ENCODE measurements at places on chromosomes 3 and 15.

GRCh38 chr3:138911621-138912020 is 35.3 kb downstream of the FOXL2 start:
- no peak for DNase-seq

- no peak for DNase-seq
These were observed 15.7 kb downstream of the C3orf52 start for GRCh38 chr3:112101916-112102315.

DNA sequence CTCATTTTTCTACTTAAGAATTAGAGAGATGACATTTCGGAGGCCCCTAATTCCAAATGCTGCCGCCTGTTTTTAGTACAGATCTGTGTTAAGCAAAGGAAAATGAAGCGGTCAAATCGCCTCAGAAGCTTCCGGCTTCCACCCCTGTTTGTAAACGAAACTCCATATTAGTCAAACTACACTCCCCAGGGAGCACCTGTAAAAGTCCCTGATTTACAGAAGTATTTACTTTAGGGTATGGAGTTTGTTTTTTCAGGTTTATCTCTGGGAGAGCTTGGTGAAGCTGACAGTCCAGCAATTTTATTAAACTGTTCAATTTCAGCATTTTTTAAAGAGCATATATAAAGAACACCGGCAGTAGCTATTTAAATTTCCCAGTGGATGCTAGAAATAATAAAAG is 319.8 kb downstream of the FHIT start:
- no peak for DNase-seq

GRCh38 chr3:175155172-175155571 is 296.0 kb downstream of the NAALADL2 start:
- no peak for DNase-seq

GRCh38 chr3:169173636-169174035 is 489.9 kb downstream of the MECOM start:
- DNase-seq: no peak

GRCh38 chr15:51121118-51121517 is 26.4 kb upstream of the TNFAIP8L3 start:
- DNase-seq: no peak

- no peak for DNase-seq
These were observed 413.6 kb downstream of the ROBO1 start for GRCh38 chr3:79354179-79354688.

DNA sequence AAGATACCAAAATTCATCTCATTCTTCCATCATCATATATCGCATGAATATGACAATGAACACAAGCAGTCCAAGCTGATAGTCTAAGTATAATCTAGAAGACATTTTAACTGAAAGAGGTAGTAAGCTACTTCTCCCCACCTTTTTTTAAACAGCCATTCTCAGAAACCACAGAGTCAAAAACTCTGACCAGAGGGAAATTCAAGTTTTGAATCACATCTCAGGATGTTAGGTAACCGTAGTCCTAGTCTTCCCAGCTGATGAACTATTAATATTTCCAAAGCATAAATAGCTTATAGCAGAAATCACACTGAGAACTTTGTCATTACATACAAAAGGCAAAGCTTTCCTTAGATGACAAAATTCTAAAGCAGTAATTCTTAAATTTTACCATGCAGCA is 25.8 kb downstream of the NPTN start:
- no peak for DNase-seq

- no peak for DNase-seq
These were observed 2.7 kb upstream of the TMEM212 start for GRCh38 chr3:171840445-171840810.

DNA sequence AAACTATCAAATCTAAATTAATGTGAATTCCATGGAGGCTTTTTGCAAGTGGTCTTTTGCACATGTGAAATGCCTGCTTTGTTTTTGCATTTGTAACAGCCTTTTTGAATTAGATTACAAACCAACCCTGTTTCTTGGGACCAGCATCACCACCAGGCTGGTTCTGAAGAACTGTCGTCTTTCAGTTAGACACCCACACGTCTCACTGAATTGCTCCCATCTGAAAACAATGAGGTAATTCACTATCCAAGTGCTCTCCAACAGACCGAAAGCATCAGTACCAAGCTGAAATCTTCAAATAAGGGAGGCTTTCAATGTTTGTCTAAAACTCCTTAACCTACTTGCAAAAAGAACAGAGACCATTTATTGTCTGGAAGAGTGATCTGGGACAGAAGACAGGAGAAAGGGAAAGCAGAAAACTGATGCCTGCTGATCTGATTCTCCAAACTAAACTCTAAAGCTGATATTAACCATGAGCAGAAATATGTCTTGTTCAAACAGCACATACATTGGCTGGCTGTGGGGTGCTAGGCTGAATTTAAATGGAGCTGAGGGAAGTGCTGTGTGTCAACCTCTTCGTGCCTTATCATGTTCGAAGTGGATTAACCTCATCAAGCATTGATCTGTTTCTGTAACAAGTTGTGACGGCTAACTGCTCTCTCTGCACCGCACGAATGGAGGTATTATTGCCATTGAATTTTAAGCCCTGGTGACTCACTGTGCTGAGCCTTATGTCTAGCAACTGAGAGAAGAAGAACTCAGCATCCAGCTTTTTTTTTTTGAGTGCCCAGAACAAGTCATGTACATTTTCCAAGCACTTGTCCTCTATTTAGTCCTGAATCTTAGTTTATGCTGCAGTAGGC is 213.7 kb upstream of the P2RY1 start:
- DNase-seq: no peak

DNA sequence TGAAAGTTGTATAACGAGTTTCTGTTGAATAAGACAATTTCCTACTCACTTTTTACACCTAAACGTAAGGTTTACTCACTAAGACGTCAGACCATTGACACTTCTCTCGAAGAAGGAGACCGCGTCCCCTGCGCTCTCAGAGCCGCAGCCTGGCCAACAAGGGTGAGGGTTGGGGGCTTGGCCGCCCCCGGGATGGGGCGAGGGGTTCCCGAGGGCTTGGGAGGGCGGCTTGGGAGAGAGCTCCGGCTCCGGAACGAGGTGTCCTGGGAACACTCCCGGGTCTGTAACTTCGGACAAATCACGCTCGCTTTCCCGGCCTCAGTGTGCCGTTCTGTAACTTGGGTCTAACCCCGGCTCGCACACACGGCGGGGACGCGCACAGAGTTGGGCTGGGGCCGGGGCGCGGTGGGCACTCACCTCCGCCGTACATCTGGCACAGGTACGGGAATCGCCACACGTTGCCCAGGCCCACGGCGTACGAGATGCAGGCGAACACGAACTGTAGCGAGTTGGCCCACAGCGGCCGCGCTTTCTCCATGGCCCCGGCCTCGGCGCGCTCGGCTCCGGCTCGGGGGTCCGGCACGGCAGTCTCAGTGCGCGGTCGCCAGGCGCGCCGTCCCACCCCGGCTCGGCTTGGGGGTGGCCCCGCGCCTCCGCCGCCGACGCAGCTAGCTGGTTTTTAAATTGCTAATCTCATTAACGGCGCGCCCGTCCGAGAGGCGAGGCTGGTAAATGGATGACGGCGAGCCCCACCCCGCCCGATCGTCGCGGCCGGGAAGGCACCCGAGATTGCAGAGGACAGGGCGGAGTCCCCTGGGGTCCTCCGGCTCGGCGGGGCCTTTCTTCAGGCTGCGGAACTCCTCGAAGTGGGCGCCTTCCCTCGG is at the start of gene SLC6A20:
Gene SLC6A20, minus strand, starts transcription at position 655 of the 884 bp plus-strand sequence. Its CDS starts 117 bp downstream, at position 538.
- peak; percentile 65 for DNase-seq

DNA sequence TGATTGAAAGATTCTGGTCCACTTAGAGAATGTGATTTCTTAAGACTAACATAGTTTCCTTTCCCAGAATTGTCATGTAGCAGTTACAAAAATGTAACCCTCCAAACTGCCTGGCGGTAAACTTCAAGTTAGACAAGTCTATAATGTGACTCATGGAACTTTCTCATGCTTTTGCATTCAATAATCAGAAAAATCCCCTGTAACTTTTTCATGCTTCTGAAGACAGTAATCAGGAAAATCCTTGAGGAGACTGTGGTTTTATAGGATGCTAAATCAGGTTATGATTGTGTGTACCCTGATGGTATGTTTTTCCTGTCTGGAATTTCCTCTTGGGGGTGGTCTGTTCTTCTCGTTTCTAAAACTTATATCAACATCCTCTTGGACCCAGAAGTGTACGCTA is 74.0 kb upstream of the RARB start:
- DNase-seq: no peak

DNA sequence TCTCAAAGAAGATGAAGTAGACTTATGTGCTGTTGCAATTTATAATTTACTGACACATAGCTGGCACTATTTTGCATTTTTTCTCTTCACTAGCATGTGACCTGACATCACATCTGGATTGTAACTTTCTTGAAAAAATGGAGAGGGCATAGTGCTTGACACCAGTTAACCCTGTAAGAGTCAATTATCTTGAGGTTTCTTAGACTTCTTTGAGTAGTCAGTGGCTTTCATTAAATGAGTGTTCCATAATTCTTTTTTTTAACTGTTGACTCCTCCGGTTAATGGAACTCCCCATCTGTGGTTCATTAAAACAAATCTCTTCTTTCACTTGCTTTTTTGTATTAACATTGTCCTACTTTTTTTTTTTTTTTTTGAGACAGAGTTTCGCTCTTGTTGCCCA is 16.9 kb upstream of the PRKCI start:
- no peak for DNase-seq

DNA sequence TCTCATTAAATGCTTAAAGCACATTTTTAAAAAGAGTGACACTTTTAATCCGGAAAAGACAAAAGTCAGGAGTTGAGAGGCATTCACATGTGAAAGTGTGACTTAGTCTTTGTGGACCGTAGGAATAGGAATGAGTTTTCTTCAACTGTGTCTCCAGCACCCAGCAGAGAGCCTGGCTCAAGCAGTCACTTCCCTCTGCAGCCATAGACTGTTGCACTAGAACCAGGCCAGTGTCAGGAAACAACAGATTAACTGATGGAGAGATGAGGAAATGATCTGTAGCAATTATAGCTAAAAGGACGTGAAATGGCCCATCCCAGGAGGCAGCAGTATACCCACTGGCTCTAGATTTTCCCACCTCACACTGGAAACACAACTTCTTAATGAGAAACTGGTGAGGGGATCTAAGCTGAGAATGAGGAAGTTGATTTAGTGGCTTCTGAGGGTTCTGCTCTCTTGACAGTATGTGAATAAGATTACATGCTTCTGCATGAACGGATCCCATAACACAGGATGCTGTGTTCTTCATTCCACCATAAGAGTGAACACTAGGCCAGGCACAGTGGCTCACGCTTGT is 19.8 kb downstream of the CFAP92 start:
- no peak for DNase-seq

- DNase-seq: no peak
These were observed 459.7 kb upstream of the EPHA6 start for GRCh38 chr3:96354742-96355141.

GRCh38 chr15:48945386-48945785 is 18.3 kb downstream of the SHC4 start:
- no peak for DNase-seq

DNA sequence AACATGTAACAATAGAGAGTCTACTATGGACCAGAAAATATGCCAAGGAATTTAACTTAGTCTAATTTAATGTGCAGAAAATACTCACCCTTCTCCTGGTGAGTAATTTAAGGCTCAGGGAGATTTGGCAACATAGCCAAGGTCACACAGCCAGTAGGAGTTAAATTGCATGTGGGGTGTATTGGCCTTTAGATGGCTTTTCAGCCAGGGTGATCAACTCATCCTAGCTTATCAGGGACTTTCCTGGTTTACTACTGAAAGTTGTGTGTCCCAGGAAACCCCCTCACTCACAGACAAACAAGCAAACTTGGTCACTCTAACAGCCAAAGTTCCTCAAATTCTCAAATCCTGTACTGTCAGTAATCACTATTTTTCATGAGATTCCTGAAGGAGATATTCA is 2.6 kb upstream of the SLC9A9 start:
- DNase-seq: no peak

DNA sequence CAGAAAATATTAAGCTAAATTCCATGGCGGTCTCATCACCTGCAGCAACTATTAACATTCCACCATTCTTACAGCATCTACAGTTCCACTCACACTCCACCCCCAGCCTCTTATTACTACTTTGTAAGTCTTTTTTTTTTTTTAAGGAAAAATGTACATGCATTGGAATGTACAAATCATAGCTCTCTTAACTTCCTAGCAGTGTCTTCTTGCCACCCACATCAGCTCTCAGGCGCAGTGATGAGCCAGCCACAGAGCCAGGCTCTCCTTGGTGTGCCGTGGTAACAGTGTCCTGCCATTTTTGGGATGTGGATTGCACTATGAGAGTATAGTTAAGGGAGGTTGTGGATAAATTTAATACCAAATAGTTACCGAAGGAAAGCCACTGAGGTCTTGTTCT is 17.8 kb downstream of the ABHD17C start:
- no peak for DNase-seq

- DNase-seq: no peak
These were observed 260.4 kb upstream of the GPR149 start for GRCh38 chr3:154690413-154690812.

DNA sequence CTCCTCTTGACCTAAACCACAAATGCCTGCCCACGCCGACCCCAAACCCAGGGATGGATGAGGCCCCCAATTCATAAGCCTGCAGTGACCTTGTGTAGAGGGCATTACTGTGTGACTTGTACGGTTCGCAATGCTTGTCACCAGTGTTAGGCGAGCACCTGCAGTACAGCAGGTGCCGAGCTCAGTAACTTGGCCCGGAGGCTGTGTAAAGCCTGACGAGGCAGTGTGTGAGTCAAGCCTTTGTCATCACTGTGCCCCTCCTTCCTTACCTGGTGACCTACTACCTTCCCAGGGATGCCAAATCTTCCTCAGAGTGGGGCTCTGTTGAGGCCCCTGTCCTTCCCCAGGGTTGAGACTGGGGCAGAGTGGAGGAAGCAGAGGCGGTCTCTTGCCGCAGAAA is 37.2 kb upstream of the TMEM115 start:
- DNase-seq: no peak

GRCh38 chr3:167808910-167809309 is 73.4 kb downstream of the SERPINI1 start:
- no peak for DNase-seq

GRCh38 chr15:59255680-59256336 is 49.2 kb downstream of the LDHAL6B start:
- DNase-seq: peak; percentile 80

- no peak for DNase-seq
These were observed 12.0 kb downstream of the PARP14 start for GRCh38 chr3:122692674-122693073.

- DNase-seq: no peak
These were observed 6.9 kb upstream of the PTX3 start for GRCh38 chr3:157429708-157430107.

GRCh38 chr3:137792626-137793271 is 28.6 kb downstream of the SOX14 start:
- no peak for DNase-seq

GRCh38 chr3:42476225-42477125 is 26.0 kb upstream of the VIPR1 start:
- DNase-seq: peak; percentile 54
